A549 (cell line): ENCODE measurements at places on chromosomes 2 and 18. TPM values are rescaled to one million over a fixed set of nuclear protein-coding genes. Genes with fewer than 3 reads are reported as not detected.

- no peak for DNase-seq
These were observed 326.2 kb downstream of the NYAP2 start for GRCh38 chr2:225725726-225726125.

GRCh38 chr2:118732432-118732831 lies 115.0 kb downstream of the EN1 start:
- DNase-seq, result no peak

DNA sequence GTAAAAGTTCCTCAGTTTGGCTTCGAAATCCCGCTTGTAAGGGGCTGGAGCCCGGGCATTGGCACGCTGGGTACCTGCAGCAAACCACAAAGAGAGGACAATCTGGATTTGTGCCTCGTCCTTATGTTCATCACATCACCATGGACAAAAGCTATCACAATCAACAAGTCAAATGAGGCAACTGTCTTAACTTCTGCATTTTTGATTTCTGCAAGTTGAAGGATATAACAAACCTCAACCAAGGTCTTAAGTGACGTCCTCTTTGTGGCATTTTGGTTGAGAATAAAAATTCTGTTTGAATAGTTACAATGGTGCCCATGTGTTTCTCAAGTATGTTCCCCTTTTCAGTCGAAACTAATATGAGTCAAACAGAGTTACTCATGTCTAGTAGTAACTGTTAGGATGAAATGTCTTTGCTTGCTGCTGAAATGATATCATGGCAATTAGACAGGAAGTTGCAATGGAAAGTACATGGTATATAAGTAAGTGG lies 70.8 kb upstream of the STK17B start:
- no peak for DNase-seq

GRCh38 chr2:179376881-179377280 lies 112.2 kb upstream of the SESTD1 start:
- no peak for DNase-seq

DNA sequence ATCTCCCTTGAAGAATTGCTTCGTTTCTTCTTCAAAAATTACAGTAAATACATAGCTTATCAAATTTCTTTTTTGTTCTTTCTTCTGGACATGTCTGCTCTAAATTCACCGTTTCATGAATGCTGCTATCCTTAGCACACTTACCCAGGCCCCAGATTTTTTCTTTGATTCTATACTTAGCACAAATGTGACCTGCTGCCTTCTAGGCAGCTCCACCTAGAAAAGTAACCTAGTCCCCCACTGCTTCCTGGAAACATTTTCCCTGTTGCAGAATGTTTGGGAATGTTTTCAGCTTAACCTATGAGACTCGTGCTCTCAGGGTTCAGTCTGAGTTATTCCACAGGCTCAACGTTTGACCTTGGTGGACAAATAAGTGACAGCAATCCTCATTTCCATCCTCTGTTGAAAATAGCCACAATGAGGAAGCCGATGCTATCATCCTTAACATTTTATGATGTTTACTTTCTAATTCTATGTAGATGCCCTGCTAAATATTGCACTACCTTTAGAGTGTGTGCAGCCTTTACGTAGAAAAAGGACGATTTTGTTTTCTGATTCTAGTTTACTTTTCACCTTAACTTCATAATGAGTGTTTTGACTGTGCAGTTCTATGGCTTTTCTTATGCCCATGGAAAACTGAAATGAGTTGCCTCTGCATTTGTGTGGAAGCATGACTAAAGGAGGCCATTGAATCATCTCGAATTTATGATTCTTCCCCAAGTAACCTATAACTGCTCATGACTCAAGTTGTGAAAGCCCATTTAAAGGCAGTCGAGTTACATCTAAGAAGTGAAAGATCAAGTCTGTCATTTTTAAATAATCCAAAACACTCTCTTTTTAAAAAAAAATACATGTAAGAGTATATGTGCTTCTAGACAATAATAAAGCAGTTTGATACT lies 47.7 kb downstream of the TMEM182 start:
- DNase-seq, result no peak

RAB27B gene
- 11.7 to 13.2 TPM (median 12.2 TPM) in 3 replicates for polyA plus RNA-seq

GPN1 gene
- polyA plus RNA-seq, result 59.8 to 59.9 TPM (median 59.9 TPM) in 3 replicates

LYPD6 gene
- 0.04 to 0.08 TPM (median 0.07 TPM) in 3 replicates for polyA plus RNA-seq
